NCI-H187 (cell line): ENCODE measurements at places on chromosomes 2 and 18.

DNA sequence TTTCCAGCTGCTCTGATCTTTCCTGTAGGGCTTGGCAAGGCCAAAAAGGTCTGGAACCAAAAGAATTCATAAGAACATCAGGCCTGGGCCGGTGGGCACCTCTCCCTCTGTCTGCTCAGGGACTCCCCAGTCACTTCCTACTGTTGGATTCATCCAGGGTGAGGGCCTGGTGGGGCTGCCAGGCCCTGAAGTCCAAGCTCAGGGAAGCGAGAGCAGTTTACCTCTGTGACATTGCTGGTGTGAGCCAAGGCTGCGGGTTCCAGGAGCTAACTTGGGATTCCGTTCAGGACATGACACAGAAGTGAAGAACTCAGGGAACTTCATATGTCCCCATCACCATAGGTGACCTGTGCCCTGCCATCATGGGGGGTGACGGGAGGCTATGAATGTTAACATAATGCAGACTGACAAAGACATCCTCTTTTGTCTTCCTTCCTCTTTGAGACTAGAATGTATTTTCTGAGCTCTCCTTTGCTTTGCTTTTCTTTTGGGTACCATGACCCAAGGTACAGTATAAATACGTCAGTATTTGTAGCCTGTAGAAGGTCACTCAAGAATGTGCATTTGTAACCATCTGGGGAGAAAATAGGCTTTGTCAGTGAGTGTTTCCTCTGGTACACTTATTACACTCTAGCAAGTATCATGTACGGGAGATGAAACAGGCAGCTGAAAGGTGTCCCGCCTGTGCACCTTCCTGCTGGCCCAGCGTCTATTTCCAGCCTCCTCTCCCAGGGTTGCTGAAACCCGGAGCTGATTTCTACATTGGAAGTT, 130.5 kb upstream of the SLC1A4 start:
- DNase-seq = no peak

DNA sequence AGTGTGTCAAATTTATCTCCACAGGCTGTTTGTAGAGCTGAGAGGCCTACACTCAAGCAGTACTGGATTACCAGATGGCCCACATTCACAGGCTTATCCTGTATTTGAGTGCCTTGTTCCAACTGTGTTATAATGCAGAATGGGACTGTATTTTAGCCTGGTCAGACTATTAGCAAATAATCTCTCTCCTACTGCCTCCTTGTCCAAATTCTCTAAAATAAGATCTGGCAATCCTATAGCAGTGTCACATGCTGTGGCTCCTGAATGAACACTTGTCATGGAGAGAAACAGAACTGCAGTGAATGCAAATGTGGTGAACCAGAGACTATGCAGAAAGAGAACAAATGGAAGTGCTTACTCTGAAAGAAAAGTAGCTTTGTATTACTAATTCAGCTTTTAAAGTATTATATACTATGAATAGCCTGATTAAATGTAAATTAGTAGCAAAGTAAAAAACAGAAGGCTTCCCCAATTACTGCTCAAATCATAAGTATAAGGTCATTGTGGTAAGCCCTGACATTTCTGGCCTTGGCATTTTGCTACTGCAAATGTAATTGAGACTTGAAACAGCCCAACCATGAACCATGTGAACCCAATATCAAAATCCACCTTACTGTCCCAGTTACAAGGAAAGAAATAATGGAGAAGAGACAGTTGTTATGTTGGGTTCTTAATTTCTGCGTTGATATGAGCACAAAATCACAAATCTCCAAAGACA, 80.0 kb downstream of the MAP4K3 start:
- DNase-seq = no peak

- no peak for DNase-seq
These were observed 110.0 kb upstream of the ARL4C start for GRCh38 chr2:234606896-234607295.

GRCh38 chr18:23943104-23943503, 71.5 kb upstream of the TTC39C start:
- DNase-seq = no peak
